ENCODE measurements at places on chromosomes 3 and 15. TPM values are rescaled to one million over a fixed set of nuclear protein-coding genes. Genes with fewer than 3 reads are reported as not detected.

GRCh38 chr3:69252631-69253030, 130.2 kb upstream of the LMOD3 start:
- no peak for DNase-seq

DNA sequence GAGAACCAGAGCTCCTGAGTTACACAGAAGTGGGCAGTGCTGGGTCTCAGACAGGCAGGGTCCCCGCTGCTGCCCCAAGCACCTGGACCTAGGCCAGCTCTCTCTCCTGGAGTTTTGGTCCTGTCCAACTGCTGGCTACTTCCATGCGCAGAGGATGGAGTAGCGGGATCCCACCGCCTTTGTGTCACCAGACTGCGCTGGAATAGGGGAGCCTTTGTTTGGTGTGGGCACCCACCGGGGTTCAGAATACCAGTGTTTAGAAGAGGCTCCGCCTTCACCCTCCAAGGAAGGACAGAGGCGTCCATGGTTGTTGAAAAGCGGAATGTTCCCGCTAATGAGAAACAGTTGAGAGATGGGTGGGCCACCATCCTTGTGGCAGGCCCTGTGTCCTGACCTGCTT, 154.4 kb downstream of the DNAJB8 start:
- no peak for DNase-seq

Gene RNF111
- 43.9 TPM for total RNA-seq

- DNase-seq, result no peak
Observed at GRCh38 chr3:2477620-2478019, 379.0 kb downstream of the CNTN4 start.

Gene EPHB3
- total RNA-seq, result 9.4 TPM

Gene SERPINI1
- 9.2 TPM for total RNA-seq

DNA sequence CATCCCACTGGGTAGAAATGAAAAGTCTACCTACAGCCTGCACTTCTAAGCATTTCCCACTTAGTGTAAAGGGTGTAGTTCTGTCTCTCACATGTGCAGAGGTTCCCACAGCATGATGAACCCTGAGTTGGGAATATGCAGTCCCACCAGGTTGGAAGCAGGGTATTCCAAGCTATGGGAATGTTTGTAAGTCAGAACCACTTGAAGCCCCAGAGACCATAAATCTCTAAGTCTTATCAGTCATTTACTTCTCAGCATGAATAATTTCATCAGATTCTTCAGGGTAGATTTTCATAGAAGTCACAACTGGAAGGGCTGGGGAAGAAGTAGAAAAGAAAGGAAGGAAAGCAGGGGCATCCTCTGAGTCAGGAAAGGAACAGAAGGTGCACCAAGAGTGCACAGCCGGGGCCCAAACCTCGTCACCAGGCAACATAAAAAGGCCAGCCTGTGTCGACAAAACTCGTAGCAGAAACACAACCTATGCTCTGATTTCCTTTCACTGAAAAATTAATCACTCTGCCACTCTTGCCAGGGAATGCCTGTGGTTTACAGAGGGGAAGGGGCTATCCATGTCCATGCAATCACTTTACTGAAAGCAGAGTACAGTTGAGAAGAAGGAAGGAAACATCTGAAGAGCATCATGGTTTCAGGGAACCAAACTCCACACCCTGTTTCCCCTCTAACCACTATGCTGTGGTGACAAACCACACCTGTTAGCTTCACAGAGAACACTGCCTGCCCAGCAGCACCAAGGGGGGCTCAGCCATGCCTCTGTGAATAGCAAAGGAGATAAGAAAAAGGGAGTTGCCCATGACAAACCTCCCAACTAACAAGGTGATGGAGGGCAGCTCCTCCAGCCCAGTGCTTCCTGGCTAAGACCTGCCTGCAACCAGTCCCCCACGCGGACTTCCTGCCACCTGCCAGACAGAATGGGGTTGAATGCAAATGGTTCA, 40.5 kb downstream of the SH3BP5 start:
- no peak for DNase-seq

Gene SRGAP3
- 2.4 TPM for total RNA-seq

- no peak for DNase-seq
Observed at GRCh38 chr15:73822998-73823397, 50.4 kb upstream of the TBC1D21 start.

DNA sequence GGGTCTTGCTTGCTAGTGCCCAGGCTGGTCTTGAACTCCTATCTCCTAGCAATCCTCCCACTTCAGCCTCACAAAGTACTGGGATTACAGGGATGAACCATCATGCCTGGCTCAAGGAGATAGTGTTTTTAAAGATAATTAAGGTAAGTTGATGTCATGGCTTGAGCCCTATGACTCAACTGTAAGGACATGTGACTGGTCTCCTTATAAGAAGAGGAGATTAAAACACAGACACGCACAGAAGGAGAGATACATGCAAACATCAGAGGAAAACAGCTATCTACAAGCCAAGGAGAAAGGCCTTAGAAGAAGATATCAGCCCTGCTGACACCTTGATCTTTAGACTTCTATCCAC, 220.4 kb upstream of the GADL1 start:
- DNase-seq, result no peak
